Tibial artery (tissue), 4 donors: ENCODE measurements at places on chromosomes 11 and 22.

DNA sequence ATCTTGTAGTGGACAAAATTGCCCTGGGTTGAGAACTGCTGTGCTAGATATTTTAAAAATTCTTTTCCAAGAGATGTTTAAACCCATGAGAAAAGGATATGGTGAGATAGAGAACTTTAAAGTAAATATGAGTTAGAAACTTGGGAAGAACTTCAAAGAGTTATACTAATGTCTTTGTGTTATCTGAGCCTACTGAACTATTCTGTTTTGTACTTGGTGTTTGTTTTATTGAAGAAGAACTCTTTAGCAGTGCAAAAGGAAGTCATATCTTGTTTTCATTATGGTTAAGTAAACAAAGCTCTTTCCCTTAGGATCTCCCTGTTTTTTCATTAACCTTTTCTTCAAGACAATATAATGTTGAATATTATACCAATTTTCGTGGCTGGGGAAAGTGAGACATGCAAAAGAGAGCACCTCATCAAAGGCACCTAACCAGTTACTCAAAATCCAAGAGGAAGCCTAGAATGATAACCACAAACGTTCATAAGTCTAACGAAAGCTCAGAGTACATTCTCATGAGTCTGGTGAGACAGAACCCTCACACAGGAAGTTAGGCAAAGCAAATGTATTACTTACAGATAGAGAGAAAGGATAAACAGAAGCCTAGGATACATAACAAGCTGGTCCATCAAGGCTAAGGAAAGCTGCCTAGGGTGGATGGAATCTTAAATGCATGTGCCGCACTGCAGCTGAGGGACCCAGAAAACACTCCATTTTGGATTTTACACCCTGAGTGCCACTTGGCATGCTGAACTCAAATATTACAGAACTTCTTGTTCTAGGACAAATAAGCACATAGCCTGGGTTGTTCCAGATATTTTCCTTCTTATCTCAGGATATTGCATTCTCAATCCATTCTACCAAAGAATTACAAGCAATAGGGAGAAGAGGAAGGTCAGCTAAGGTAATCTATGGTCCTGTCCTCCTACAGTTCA is 112.5 kb upstream of the ANO3 start:
- no peaks in the 10 kb centered on the region for H3K36me3 ChIP-seq
- DNase-seq: no peak
- no peak overlapping the region for H3K4me3 ChIP-seq
- no peaks in the 10 kb centered on the region for H3K27me3 ChIP-seq
- H3K4me1 ChIP-seq: no peaks in the 10 kb centered on the region

DNA sequence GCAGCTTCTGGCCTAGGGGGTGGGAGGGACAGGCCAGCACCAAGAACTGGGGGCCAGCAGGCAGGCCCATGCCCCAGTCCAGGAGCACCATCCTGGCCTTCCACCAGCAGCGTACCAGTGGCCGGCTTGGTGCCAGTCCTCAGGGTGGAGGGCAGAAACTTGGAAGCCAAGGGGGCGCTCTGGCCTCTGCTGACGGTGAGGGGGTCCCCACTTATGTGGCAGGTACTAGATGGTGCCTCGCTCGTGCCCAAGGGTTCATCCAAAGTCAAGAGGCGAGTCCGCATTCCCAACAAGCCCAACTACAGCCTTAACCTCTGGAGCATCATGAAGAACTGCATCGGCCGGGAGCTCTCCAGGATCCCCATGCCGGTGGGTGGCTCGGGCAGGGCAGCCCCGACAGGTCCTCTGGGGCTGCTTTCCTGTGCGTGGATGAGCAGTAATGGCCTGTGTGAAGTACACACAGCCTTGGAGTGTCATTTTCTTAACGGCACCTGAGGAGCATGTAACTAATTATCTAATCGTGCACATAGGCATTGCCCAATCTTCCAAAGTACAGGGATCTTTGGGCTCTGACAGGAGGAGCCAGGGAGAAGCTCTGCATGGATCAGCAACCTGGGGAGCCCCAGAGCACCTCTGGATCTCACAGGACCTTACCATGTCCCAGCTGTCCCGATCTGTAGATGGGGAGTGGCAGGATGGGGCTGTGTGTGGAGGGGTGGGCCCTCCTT is 79.1 kb downstream of the MORC2 start:
- H3K4me3 ChIP-seq: no peak overlapping the region
- peak; percentile 13 for DNase-seq
- H3K27me3 ChIP-seq: no peaks in the 10 kb centered on the region

DNA sequence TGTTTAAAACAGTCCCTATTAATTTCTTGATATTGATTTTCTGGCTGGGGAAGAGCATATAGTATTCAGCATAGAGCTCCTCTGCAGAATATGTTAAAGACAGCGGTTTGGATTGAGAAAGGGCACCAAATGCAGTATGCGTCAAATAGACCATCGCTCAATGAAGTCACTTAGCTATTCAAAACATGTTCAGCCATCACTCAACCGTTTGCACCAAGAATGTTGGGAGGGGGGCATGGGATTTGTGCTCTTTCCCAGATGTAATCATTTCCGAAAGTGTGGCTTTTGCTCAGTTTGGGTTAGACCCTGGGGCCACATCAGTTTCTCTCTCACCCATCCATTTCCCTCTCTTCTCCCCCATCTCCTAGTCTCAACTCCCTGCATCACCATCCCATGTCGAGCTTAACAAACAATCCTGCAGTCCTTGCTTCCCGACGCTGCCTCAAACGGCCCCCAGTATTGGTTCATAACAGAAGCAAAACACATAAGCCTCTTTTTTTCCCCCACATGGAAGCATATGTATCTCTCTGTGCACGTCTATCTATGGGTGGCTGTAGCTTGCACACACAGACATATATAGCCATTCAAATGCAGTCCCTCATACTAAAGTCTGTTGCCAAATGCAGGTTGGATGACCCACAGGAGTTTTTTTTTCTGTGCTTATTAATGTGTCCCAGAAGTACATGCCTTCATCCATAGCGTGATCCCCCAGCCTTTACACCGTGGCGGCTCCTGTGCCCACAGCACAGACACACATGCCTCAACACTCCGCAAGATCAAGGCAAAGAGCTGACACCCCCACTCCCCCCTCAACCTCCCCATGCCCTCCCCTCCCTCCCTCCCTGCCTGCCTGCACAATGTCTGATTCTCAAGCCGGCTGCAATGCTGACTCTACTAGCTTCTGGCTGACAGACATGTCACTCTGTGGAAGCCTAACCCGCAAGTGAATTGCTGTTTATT is 2.6 kb downstream of the CACNG2 start:
- H3K36me3 ChIP-seq: no peaks in the 10 kb centered on the region
- H3K4me1 ChIP-seq: no peaks in the 10 kb centered on the region
- no peak overlapping the region for H3K4me3 ChIP-seq

- no peak overlapping the region for H3K4me3 ChIP-seq
- DNase-seq: no peak
- no peaks in the 10 kb centered on the region for H3K27me3 ChIP-seq
- H3K36me3 ChIP-seq: no peaks in the 10 kb centered on the region
- no peak overlapping the region for H3K27ac ChIP-seq
Measured at GRCh38 chr11:6666302-6667183, 10.9 kb upstream of the DCHS1 start.

DNA sequence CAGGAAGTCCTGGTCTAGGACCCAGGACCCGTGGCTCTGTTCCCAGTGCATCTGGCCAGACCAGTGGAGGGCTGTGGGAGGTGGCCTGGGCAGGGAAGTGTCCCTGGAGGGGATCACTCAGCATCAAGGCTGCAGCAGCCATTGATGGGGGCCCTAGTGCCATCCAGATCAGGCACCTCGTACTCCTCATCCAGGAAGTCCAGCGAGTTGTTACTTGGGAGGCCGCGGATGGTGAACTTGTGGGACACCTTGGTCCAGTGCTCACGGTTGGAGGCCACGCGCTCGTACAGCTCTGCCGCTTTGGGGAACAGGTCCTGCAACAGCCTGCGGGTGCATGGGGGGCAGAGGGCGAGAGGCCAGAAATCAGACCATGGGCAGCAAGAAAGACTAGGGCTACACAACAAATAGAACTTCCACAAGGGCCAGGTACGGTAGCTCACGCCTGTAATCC is 96.9 kb downstream of the PDE2A start:
- H3K4me1 ChIP-seq: peaks cover 3% of the 10 kb centered on the region
- DNase-seq: peak; percentile 38
- no peak overlapping the region for H3K27ac ChIP-seq
- H3K4me3 ChIP-seq: no peak overlapping the region
- H3K27me3 ChIP-seq: no peaks in the 10 kb centered on the region
- no peaks in the 10 kb centered on the region for H3K36me3 ChIP-seq

GRCh38 chr11:95698676-95699557 is 90.7 kb downstream of the FAM76B start:
- peak overlapping the region; percentile 81 for H3K27ac ChIP-seq
- no peaks in the 10 kb centered on the region for H3K27me3 ChIP-seq
- no peak overlapping the region for H3K4me3 ChIP-seq

GRCh38 chr22:23837911-23838680 is 710 bp downstream of the DERL3 start:
- no peak for DNase-seq
- peaks cover 27% of the 10 kb centered on the region for H3K36me3 ChIP-seq
- peak overlapping the region; percentile 1 for H3K27ac ChIP-seq
- H3K4me1 ChIP-seq: no peaks in the 10 kb centered on the region
- peak overlapping the region; percentile 46 for H3K4me3 ChIP-seq

DNA sequence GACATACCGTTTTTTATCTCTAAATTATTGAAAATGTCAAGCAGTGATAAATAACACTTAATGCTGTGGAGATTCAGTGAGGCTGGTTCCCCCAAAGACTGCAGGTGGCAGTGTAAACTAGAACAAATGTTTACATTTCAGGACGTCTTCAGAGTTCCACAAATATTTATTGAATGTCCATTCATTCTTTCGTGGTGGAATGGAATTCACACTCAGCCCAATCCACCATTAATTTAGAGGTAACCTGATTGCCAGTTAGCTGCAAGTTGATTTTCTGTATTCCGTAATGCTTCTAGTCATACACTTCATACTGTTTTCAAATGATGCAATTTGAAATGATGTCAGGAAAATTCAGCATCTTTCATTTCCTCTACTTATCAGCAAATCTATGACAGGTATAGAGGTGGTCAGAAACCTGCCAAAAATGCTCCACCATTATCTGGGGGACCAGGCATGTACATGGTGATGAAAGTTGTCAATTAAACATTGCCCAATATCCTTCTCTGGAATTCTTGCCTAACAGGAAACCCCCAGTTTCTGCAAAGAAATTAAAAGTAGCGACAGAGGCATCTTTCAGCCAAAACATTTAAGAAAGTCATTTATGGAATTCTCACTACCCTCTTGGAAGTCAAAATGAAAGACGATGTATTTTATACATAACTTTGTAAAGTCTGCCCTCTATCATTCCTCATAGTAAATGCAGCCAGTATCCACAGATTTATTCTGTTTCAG is 94.3 kb upstream of the BMAL1 start:
- no peak overlapping the region for H3K4me3 ChIP-seq
- no peaks in the 10 kb centered on the region for H3K36me3 ChIP-seq
- H3K4me1 ChIP-seq: peaks cover 4% of the 10 kb centered on the region
- DNase-seq: no peak
- H3K27ac ChIP-seq: no peak overlapping the region
- no peaks in the 10 kb centered on the region for H3K27me3 ChIP-seq

DNA sequence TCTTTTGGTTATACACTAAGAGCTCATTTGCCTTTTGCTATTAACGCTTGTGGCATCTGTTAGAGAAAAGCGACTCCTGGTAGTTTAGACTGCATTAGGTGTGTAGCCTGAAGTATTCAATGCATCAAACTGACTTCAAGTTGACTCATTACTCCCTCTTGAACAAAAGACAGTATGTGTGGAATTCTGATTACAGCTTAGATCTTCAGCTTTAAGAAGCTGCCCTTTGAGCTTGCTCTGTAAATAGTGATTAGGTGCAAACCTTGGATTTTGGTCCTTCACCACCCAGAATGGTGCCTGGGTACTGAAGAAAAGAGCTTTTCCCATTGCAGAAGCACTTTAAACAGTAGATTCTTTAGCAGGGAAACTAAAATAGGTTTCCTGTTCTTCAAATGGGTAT is 62.1 kb downstream of the FAT3 start:
- peaks cover 6% of the 10 kb centered on the region for H3K4me1 ChIP-seq
- DNase-seq: no peak
- no peaks in the 10 kb centered on the region for H3K27me3 ChIP-seq
- no peak overlapping the region for H3K27ac ChIP-seq
- no peaks in the 10 kb centered on the region for H3K36me3 ChIP-seq
- H3K4me3 ChIP-seq: no peak overlapping the region

DNA sequence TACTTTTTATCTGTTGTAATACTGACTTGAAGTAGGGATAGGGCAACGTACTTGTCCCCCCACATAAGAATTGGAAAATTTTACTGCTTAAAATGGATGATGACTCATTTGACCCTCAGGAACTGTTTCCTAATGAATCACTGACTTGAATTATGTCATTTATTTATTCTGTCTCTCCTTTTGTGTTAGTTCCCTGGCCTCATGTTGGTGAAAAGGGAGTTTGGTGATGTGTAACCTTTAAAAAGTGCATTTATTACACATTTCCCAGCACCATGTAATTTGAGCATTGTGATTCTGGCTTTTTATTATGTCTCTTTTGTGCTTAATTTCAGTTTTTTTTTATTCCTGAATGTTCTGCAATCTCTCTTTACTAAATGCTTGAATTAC is 20.3 kb upstream of the PGM2L1 start:
- H3K4me3 ChIP-seq: no peak overlapping the region
- H3K27ac ChIP-seq: peak overlapping the region; percentile 70
- H3K36me3 ChIP-seq: no peaks in the 10 kb centered on the region
- H3K27me3 ChIP-seq: no peaks in the 10 kb centered on the region
- no peak for DNase-seq

- H3K36me3 ChIP-seq: no peaks in the 10 kb centered on the region
- no peaks in the 10 kb centered on the region for H3K27me3 ChIP-seq
- H3K27ac ChIP-seq: no peak overlapping the region
- no peak overlapping the region for H3K4me3 ChIP-seq
Measured at GRCh38 chr22:44628835-44629234, 73.2 kb upstream of the PRR5 start.

GRCh38 chr11:20041499-20041898 is 118.8 kb downstream of the DBX1 start:
- H3K4me1 ChIP-seq: peaks cover 25% of the 10 kb centered on the region
- peaks cover 69% of the 10 kb centered on the region for H3K36me3 ChIP-seq
- no peaks in the 10 kb centered on the region for H3K27me3 ChIP-seq

GRCh38 chr11:35363854-35364780 is 55.2 kb downstream of the SLC1A2 start:
- peak overlapping the region; percentile 69 for H3K27ac ChIP-seq
- no peaks in the 10 kb centered on the region for H3K36me3 ChIP-seq

DNA sequence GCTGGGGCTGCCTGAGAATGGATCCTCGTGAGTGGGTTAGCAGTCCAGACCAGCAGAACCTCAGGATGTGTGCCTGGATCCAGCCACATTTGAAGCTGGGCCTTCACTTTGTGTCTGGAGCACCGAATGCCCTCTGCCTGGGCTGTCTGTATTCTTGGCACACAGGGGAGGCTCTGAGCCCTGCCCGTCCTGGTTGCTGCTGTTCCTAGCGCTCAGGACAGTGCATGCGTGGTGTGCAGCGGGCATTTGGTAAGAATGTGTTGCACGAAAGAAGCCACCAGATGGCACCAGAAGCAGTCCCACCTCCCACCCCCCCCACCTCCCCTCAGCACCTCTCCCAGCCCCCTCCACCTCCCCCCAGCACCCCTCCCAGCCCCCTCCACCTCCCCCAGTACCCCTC is 4.1 kb upstream of the MAPK11 start:
- H3K4me1 ChIP-seq: peaks cover 24% of the 10 kb centered on the region
- H3K27ac ChIP-seq: no peak overlapping the region
- DNase-seq: no peak
- peaks cover 17% of the 10 kb centered on the region for H3K27me3 ChIP-seq
- peaks cover 46% of the 10 kb centered on the region for H3K36me3 ChIP-seq
